ENCODE measurements at places on chromosomes 1 and 21.

DNA sequence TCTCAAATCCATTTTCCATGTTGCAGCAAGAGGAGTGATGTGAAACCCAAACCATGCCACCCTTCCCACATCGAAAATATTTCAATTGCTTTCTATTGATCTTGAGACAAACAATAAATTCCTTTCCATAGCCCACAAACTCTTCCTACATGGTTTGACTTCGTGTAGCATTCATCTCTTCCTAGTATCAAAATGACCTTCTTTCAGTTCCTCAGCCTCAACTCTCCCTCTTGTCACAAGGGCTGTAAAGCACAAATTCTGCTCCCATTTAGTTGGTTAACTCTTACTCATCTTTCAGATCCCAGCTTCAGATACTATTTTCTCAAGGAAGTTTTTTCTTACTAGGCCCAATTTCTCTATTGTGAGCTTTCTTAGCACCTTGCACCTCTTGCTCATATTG is 99.0 kb downstream of the ZNF281 start:
- DNase-seq: no peak

- no peak for DNase-seq
Measured at GRCh38 chr1:95140791-95141190, 23.6 kb downstream of the TLCD4 start.

DNA sequence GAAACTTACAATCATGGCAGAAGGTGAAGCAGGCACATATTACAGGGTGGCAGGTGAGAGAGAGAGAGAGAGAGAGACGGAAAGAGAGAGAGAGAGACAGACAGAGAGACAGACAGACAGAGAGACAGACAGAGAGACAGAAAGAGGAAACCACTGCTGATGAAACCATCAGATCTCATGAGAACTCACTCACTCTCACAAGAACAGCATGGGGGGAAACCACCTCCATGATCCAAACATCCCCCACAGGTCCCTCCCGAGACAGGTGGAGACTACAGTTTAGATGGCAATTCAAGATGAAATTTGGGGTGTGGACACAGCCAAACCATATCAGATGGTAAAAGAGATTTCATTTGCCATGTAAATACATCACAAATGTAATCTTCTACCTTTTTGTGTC is 708.1 kb downstream of the MRPL39 start:
- DNase-seq: no peak

DNA sequence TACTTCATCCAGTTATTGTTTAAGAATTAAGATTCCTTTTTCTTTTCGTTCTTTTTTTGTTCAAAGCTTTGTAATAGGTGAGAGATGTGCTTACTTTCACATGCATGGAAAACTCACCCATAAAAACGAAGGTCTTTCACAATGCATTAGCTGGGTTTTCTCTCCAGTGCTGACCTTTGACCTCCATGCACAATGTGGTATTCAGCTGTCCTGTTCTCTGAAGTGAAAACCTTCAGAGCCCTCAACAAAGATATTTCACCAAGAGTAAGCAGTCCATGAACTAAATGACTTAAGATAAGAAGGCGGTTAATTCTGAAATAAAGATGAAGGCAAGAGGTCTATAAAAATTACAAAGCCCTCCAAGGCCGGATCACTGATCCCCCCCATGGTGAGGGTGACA is 77.1 kb upstream of the IPO9 start:
- DNase-seq: no peak

DNA sequence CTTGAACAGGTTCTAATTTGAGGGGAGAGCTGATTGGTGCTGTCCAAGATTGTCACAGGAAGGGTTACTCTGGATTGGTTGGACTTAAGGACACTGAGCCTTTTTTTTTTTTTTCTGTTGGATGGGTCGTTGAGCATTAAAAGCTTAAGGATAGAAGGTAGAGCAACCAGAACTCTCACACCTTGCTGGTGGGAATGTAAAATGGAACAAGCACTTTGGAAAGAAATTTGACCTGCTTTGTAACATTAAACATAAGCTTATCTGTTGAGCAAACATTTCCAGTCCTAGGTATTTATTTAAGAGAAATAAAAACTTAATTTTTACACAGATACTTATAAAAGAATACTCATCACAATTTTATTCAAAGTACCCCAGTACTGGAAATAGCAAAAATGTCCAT is 29.8 kb upstream of the PLA2G2A start:
- DNase-seq: no peak

GRCh38 chr1:94265011-94265422 is 27.6 kb upstream of the ARHGAP29 start:
- DNase-seq: no peak

- DNase-seq: no peak
Measured at GRCh38 chr21:37368541-37369279, 2.1 kb downstream of the DYRK1A start.

DNA sequence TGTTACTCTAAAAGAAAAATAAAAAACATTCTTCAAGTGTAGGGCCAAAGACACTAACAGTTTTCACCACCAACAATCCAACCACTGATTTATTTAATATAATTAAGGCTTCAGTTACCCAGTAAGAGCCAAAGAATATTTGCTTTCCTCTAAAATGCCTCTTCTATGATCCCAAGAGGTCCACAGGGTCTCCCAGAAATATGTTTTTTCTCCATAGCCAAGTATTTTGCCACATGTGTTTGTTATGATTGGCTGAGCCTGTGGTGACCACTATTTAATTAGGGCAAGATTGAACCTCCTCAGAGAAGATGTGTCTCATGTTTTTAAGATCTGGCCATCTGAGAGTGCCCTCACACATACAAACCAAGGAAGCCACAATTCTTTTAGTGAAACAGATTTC is 135.9 kb downstream of the TPR start:
- no peak for DNase-seq

- DNase-seq: no peak
Measured at GRCh38 chr21:26117324-26117971, 53.1 kb downstream of the APP start.

DNA sequence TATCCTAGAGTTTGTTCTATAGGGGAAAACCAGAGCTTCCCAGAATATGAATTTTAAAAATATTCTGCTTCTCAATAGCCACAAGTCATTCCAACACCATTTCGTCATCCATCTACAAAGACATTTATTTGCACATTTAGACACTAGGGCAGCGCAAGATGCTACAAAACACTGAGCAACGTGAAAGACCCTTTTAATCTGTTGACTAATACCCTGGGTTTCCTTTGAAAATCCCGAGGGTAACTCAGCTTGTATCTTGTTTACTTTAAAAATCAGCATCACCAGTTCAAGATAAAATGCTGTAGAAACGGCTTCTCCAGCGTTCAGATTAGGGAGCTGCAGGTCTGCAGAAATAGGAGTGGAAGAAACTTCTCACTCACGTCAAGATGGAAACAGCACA is 13.5 kb downstream of the PDPN start:
- no peak for DNase-seq

DNA sequence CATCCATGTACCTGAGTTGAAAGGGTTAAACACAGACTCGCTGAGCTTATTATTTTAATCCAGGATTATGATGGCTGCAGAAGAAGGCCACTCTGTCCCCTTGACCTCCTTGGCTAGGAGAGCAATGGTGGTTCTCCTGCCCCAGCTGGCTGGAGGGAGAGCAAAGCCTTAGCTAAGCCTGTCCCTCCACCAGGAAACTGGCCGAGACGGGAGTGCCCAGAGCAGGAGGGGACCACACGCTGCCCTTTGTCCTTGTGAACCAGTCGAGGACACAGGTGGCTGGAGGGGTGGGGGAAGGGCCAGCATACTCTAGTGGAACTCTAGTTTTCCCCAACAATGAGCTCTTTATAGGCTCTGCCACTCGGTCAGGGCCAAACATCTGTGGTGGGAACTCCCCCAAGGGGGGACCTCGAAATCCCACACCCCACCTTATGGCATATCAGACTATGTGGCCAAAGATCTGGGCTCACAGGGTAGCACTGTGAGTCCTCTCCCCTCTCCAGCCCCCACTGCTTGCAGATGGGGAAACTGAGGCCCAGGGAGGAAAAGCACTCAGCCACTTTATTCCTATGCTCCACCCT is 12.9 kb downstream of the KIAA1614 start:
- peak; percentile 74 for DNase-seq

GRCh38 chr1:163315773-163316374 is 5.9 kb upstream of the NUF2 start:
- DNase-seq: peak; percentile 10

- DNase-seq: no peak
Measured at GRCh38 chr21:19566975-19567374, 1163.4 kb upstream of the TMPRSS15 start.

GRCh38 chr1:65904681-65905083 is 112.0 kb downstream of the PDE4B start:
- DNase-seq: no peak

Data from frontal cortex (tissue), 4 donors.